Stimulated activated CD4-positive, alpha-beta T cell treated with anti-CD3 and anti-CD28 coated beads, TNF-alpha, amount 100 ng/mL, for 1 hour (primary cell): ENCODE measurements at places on chromosomes 11 and 22.

- DNase-seq, result no peak
These were observed 375.8 kb downstream of the INSC start for GRCh38 chr11:15490535-15490934.

DNA sequence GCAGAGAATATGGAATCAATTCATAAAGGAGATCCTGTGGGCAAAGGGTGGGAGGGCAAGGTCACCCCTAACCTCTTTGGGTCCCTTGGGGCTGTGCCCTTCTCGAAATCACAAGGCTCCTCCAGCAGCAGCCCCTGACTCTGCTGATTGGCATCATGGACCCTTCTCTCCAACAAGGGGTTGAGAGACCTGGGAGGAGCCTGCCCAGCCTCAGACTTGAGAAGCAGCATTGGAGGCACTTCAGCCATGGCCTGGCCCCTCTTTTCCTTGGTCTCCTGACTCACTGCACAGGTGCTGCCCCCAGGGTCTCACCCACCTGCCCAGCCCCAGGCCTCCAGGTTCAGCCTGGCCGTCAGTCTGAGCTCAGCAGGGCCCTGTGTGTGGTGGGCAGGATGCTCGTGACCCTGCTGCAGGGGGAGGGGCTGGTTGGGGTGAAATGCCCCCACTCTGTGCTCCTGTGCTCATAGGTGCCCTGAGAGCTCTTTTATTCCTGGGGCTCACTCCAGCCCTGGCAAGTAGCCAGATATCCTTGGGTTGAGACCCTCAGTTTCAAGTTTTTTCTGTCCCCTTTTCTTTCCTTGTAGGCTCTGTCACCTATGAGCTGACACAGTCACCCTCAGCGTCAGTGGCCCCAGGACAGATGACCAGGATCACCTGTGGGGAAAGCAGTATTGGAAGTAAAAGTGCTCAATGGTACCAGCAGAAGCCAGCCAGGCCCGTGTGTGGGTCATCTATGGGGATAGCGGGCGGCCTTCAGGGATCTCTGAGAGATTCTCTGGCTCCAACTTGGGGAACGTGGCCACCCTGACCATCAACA lies 110.8 kb downstream of the GGTLC2 start:
- DNase-seq, result no peak

GRCh38 chr11:45881708-45882368 lies 3.6 kb upstream of the MAPK8IP1 start:
- no peak for DNase-seq

- DNase-seq, result no peak
These were observed 8.7 kb downstream of the PCSK7 start for GRCh38 chr11:117222991-117223740.

- no peak for DNase-seq
These were observed 143.0 kb downstream of the APIP start for GRCh38 chr11:34773211-34773610.

DNA sequence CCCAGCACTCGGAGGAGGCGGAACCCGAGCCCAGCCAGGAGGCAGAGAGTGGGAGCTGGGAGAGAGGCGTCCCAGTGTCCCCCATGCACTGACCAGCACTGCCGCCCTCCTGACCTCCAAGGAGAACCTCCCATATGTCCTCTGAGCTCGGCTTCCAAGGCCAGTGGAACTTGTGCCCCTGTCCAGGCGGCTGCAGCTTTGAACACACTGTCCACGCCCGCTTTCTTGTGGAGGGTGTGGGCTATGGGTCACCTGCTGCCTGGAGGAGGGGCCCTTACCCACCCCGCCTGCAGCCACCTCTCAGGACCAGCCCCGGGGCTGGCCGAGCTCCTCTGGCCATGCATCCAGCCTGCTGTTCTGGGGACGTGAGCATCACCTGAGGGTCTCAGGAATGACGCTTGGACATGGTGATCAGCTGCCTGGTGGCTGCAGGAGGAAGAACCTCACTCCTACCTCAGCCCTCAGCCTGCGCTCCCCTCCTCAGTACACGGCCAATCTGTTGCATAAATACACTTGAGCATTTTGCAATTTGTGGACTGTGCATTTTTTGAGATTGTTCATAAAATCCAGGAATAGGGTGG lies 22.2 kb upstream of the MUC5B start:
- DNase-seq, result no peak

DNA sequence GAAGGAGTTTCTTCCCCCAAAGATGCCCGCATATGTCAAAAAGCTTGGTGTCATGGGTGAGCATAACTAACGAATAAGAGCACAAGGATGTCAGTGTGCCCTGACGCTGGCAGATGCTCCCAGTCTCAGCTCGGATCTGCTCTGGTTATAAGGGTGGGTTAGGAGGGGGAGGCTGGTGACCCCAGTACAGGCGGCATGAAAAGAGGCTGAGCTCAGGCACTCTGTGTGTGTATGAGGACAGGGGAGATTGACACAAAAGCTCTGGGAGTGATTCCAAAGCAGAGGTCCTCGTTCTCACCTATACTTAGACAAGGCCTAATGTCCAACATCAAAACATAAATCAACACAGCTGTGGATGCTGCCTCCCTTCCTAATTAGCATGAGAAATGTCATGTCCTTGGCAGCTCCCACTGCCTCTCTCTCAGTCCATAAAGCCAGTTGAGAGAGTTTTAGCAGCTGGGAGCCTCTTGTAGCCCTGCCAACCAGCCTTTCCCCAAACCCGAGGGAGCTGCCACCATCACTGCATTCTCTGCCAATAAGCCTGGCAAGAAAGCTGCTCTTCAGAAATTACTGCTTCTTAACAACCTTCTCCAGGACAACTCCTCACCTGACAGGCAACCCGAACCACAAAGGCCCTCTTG lies 59.8 kb downstream of the SC5D start:
- no peak for DNase-seq

DNA sequence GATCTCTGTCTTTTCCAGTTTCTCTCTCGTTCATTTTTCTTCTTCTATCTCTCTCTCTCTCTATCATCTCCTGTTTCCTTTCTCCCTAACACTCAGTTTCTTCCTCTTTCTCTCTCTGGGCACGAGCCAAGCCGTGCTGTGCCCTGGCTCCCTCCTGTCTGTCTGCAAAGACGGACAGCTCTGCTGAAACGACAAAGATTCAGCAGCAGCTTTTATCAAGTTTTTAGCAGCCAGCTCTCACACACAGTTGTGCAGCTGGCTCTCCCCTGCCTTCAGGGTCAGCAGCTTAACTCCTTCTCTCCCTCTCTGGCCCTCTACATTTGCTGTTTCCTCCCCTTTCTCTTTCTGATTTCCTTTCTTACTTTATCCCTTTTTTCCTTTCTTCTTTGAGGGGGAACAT lies 352.0 kb upstream of the MPPED2 start:
- no peak for DNase-seq

DNA sequence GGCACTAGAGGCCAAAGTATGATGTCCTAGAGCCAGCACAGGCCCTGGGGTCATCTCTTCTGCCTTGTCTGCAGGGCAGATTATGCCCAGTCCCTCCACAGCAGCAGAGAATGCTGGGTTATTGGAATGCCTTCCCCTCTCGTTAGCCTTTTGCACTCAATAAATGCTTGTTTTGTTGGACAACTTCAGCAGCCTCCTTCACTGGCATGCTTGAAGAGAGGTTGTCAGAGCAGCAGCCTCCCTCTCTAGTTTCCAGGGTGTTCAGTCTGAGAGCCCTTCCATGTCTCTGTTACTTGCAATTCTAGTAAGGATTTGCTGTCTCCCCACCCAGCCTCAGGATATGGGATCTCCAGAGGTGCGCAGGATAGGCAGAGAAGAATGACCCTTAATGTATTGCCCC lies 82.9 kb downstream of the PKNOX2 start:
- no peak for DNase-seq

DNA sequence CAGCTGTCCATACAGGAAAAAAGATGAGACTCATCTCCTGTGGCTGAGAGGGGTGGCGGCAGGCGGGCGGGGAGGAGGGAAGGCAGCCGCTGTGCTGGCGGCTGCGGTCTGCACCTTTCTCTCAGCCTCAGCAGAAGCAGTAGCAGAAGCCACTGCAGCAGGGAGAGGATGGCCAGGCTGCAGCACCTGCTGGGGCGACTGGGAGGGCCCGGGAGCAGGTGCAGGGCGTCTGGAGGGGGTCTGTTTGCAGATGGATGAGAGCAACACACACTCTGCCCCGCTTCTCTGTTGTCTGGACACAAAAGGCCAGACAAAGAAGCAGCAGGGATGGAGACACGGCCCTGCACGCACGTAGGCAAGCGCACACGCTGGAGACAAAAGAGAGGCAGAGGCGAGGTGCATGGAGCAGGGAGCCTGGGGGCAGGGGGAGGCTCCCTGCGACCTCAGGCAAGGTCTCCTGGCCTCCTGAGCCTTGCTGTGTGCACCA lies 9.3 kb upstream of the MIAT start:
- no peak for DNase-seq

GRCh38 chr11:69386594-69387408 lies 92.8 kb downstream of the MYEOV start:
- no peak for DNase-seq

GRCh38 chr22:46303347-46303965 lies 6.8 kb downstream of the GTSE1 start:
- no peak for DNase-seq

DNA sequence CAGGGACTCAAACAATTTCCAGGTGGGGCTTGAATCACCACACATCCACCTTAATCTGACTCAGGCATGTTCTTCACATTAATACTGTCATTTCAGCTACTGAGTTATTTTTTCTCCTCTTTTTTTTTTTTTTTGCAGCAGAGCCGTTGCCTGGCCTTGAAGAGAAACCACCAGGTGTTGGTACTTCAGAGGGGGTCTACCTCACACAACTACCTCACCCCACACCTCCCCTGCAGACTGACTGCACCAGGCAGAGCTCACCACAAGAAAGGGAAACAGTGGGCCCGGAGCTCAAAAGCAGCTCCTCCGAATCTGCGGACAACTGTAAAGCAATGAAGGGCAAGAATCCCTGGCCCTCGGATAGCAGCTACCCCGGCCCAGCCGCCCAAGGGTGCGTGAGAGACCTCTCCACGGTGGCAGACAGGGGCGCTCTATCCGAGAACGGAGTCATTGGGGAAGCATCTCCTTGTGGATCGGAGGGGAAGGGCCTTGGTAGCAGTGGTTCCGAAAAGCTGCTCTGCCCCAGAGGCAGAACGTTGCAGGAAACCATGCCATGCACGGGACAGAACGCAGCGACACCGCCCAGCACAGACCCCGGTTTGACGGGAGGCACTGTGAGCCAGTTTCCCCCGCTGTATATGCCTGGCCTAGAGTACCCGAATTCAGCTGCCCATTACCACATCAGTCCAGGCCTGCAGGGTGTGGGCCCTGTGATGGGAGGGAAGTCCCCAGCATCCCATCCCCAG lies 15.1 kb upstream of the SLC25A18 start:
- DNase-seq, result no peak

DNA sequence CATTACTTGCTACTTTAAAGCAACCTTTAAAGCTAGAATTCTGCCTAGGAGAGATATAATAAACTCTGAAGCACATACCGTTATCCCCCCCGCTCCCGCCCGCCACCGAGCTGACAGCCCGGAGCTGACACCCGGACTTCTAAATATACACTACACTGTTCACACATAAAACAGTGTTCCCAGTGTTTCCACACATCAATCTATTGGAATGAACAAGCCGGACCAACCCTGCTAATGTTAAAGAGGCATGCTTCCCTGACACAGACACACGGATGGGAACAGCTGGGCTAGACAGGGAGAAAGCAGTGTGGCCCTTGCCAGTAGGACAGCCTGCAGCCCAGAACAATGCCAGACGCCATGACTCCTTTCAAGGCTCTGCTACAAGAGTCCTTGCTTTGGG lies 108.4 kb upstream of the CSNK2A3 start:
- DNase-seq, result no peak

DNA sequence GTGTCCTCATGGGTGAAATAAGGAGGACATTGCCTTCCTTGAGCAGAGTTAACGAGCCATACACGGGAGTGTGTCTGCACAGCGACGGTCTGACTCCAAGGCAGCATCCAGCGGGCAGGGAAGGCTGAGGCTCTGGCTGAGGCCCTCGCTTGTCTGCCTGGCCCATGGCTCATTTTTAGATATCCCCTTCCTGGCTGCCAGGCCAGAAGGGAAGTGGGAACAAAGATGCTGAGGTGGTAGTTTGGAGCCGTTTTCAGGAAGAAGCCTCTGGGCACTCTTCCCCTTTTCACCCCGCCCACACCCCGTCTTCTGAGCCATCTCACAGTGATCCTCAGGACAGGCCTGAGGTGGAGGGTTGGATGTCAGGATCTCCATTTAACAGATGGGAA lies 3.0 kb upstream of the SLCO2B1 start:
- no peak for DNase-seq

- DNase-seq, result no peak
These were observed 5.0 kb downstream of the UQCR10 start for GRCh38 chr22:29772170-29772641.

DNA sequence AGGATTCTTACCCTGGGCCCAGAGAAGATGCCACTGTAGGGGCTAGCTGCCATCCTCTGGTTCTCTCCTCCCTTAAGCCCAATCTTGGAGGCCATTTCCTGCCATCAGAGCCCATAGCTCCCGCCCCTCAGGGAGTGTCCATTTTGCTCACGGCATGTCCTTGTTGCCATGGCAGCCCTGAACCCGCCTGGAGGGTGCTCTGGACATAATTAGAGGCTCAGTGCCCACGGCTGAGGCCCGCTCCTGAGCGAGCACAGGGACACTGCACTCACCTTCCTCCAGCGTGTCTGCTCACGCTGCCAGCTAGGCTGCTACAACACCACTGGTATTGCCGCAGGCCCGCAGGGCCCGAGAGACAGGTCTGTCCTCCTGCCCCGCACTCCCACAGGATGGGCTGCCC lies 11.1 kb upstream of the SUSD2 start:
- DNase-seq, result no peak

DNA sequence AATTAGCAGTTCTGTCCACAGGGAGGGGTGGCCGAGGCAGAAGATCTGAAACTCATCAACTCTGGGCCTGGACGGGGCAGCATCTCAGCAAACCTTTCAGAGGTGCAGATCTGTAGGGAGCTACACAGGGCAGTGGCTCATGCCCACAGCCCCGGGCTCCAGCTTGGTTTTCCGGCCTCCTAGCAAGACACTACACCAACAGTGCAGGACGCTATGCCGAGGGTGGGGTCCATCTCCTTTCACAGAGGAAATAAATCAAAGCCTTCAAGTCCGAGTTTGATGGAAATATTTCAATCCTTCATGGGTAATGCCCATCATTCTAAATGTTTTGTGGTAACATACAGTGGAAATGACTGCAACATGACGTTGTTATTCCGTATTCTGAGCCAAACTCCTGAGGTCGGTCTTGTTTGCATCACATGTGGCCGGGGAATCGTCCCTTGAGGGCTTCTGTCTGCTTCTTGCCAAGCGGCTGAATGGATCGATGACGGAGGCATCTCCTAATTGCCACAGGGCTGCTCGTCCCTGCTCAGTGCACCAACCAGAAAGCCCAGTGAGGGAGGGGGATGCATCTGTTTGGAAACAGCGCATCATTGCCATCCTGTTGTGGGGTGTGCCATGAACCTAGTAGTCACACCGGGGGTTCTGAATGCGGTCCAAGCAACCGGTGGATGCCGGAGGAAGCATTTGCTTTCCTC lies 30.0 kb downstream of the LINC01488 start:
- no peak for DNase-seq
